ENCODE measurements at places on chromosomes 1 and 21.

- no peak for DNase-seq
These were observed 31.7 kb upstream of the LAX1 start for GRCh38 chr1:203733009-203733863.

DNA sequence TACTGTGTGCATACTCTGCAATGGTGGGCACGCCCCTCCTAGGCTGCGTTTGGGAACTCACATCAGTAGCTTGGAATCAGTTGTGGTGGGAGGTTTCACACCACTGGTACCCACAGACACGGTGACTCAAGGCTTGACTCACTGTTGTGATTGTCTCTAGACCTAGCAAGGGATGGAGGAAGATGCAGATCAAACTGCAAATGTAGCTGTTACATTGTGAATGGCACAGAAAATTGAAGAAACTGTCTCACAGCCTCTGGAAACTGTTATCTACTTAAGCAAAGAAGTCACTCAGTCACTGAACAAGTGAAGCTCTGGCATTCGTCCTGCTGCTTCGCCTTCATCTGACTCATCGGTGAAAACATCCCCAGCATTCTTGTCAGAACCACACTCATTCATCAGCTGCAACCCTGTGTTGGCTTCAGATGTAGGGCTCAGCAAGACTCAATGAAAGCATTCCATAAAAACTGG is 59.5 kb downstream of the POFUT2 start:
- no peak for DNase-seq

DNA sequence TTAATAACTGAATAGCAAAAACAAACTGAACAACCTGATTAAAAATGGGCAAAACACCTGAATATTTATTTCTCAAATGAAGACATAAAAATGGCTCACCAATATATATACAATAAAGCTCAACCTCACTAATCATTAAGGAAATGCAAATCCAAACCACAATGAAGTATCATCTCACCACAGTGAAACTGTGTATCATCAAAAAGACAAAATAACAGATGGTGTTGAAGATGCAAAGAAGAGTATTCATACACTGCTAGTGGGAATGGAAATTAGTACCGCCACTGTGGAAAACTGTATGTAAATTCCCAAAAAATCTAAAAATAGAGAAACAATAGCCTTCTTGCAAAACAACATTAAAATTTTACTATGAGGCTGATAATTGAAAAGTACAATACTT is 1660.1 kb upstream of the B3GALT2 start:
- no peak for DNase-seq

- no peak for DNase-seq
These were observed 39.6 kb downstream of the TMEM53 start for GRCh38 chr1:44634606-44635189.

DNA sequence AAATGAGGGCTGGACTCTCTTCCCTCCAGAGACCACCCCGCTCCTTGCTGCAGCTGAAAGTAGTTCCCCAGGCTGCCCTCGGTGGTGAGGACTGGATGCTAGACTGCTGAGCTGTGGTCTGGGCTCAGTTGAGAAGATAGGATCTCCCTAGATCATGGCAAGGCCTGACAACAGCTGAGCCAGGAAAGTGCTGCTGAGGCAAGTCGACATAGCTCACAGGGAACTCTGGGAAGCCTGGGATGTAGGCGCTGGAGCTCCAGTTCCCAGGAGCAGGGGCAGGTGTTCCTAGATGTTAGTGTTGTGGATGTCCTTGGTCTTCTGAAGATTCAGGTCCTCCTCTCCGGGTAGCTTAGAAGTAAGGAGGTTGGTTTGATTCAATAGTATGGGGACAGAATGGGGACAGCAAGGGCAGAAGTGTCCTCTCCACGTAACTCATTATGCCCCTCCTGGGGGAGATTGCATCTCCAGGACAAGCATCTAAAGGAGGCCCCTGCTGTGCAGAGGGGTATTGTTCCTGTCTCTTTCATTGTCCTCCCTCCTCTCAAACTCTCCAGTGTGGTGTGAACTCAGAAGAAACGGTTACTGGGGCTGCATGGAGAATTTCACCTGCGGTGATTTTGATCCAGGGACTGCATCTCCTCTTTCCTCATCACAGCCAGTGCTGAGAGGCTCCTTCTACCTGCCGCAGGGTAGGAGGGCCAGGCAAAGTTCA is 3.7 kb downstream of the CYB561D1 start:
- no peak for DNase-seq

- no peak for DNase-seq
These were observed 1.6 kb downstream of the SYT2 start for GRCh38 chr1:202708456-202709275.
